ENCODE measurements at places on chromosomes 11 and 22.

GRCh38 chr22:48581796-48582469 lies 1245.7 kb downstream of the BRD1 start:
- DNase-seq = no peak

GRCh38 chr22:31623592-31624304 lies 38.3 kb downstream of the PISD start:
- DNase-seq = no peak

GRCh38 chr11:13717331-13717730 lies 48.9 kb downstream of the FAR1 start:
- no peak for DNase-seq

GRCh38 chr22:31278151-31278621 lies 14.1 kb downstream of the PIK3IP1 start:
- DNase-seq = no peak

GRCh38 chr11:57181678-57182305 lies at the start of gene LRRC55:
LRRC55 (plus strand) TSS chr11:57181953; CDS start chr11:57182023, 70 bp downstream.
- no peak for DNase-seq

DNA sequence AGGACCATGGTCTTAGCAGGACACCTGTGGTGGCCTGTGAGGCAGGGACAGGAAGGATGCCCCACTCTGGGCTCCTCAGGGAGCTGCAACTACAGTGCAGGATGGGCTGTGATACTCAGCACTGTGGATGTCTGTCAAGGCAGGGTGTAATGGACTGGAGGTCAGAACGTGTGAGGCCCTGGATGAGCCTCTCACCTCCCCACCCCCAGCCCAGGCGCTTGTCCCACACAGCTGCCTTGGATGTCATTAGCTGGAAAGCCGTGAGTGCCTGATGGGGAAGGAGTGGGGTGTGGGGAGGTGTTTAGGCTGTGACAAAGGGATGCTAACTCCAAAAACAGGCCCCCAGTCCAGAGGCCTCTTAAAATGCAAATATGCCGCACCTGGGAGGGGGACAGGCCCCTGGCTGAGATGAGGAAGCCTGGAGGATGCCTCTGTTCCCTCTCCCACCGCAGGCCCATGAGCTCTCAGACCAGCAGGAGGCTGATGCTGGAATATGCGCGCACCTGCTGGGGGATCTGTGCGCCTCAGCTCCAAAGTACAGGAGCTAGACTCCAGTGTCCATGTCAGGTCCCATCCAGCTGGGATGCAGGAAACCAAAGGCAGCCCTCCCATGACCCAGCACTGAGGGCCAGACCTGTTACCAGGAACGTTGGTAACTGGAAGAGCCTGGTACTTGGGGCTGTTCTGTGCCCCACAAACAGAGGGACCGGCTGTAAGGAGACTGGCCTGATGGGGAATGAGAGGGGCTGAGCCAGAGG lies 25.1 kb downstream of the RSPH14 start:
- DNase-seq = no peak

DNA sequence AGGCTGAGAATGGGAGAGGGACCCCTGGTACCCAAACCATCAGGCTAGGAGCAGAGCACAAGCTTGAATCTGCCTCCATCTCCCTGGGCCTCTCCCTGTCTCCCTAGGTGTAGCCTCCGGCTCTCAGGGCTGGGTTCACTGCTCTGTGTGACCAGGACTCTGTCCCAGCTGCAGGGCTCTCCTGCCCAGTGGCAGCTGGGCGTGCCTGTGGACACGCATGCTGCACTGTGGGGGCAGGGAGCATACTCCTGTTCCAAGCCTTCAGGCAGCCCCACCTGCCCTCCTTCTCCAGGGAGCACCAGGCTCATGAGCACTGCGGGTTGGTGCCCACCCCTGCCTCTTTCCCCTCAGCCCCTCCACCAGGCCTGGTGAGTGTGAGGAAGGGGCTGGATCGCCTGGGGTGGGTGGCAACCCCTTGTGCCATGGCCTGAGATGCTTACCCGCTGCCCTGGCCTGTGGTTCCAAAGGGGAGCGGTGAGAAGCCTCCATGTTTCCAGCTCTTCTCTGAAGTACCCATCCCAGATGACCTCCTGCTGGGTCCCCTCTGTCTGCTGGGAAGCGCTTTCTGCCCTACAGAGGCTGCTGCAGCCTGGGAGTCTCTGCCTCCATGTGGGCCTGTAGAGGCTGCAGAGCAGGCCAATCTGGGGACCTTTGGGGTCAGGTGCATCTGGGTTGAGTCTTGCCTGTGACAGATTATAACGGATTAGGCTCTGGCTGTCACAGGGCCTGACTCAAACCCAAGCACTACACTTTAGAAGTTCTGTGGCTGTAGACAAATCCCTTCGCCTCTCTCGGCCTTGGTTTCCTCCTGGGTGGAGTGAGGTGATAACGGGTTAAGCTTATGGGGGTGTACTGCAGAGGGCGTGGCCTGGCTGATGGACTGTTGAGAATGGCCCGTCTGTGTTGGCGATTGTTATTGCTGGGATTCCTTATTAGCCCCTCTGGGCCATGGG lies 43.7 kb downstream of the WNT11 start:
- DNase-seq = no peak
